ENCODE measurements at places on chromosomes 5 and 9.

DNA sequence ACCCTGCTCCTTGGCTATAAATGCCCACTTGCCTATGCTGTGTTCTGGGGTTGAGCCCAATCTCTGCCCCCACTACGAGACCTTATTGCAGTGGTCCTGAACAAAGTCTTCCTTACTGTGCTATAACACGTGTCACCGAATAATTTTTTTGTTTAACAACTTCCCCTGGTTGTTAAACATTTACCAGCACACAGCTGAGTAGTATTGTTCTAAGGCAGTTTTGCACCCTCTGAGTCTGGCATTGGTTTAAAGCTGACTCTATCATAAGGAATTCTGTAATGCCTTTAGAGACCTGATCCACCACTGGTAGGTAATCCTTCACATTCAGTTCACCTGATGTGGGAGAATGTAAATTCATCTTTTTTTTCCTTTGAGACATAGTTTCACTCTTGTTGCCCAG, 25.6 kb upstream of the ANKRD31 start:
- DNase-seq = no peak

GRCh38 chr5:130280528-130281217, 376.4 kb downstream of the CHSY3 start:
- no peak for DNase-seq

- no peak for DNase-seq
These were observed 42.9 kb upstream of the GARNL3 start for GRCh38 chr9:127221695-127222094.

- no peak for DNase-seq
These were observed 727.9 kb upstream of the PTPRD start for GRCh38 chr9:11340654-11341053.

GRCh38 chr9:89593727-89594427, 10.9 kb upstream of the GADD45G start:
- DNase-seq = peak; percentile 39

GRCh38 chr5:15002791-15003190, 131.2 kb upstream of the ANKH start:
- no peak for DNase-seq

DNA sequence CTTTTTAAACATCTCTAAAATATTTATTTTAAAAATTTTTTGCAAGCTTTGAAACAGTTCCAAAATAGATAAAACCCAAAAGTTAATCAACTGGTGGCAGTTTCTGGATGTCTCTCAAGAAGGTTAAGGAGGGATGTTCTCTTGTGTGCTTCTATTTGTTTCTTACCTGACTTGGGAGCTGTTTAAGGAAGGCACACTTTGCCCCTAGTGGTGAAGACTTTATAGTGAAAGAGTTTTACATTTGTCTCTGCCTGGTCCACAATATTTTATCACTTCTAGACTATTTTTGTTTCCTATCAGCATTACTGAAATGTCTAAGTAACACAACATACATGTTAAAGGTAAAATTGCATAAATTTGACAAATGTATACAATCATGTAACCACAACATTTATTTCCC, 552.8 kb downstream of the SEMA5A start:
- no peak for DNase-seq

GRCh38 chr9:27590651-27591050, 17.4 kb upstream of the C9orf72 start:
- DNase-seq = no peak

All from activated T-helper 1 cell treated with anti-CD3 and anti-CD28 coated beads, Interleukin-2, amount 50 U/mL, for 16 hours (primary cell).